Type B pancreatic cell (in vitro differentiated cells): ENCODE measurements at places on chromosomes 7 and 10. TPM values are rescaled to one million over a fixed set of nuclear protein-coding genes. Genes with fewer than 3 reads are reported as not detected.

GRCh38 chr10:22466763-22467334 lies 121.6 kb downstream of the SPAG6 start:
- no peak for DNase-seq

DNA sequence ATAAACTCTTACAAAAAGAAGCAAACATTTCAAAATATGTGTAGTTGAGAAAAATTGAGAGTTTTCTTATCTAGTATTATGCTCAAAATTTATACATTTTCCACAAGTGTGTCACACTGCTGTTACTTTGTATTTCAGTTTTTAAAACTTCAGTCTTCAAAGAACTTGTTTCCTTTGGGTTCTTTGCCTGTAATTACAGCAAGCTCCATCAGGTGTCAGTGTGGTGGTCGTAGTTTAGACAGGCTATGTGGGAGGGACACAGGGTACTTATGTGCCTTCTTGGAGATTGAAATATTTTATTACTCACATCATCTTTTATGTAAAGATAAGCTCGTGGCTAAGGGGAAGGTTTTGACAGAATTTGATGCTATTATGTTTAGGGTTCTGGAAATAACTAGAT lies 360.5 kb downstream of the FGFR2 start:
- no peak for DNase-seq

DNA sequence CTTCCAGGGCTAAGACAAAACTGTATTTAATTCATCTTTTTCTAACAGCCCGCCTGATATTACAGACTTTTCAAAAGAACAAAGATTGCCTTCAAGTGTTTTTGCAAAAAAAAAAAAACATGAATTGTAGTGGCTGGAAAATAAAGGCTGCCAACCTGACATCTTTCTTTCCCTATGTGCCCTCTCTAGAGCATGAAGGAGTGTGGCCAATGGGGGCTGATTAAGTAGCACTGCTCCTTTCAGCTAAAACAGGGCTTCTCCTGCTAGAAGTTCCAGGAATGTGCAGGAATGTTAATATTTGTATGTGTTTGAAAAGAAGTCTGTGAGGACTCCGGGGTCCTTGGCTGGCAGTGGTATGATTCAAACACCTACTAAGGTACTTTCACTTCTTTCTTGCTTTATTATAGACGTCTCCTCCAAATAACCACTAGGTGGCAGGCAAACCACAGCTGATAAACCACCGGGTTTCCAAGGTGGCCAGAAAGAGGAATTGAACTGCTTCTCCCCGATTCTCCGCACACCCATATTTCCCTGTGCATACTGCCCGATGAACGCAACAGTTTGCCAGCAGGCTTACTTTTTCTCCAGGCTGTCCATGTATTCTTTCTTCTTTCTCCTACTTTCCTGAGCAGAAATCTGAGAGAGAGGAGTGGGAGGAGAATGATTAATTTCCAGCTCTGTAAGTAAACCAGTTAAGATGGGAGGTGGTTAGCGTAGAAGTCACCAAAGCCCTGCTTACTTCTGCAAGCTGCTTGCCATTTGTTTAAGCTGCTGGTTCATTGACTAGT lies 56.8 kb upstream of the DGKI start:
- DNase-seq = no peak

DNA sequence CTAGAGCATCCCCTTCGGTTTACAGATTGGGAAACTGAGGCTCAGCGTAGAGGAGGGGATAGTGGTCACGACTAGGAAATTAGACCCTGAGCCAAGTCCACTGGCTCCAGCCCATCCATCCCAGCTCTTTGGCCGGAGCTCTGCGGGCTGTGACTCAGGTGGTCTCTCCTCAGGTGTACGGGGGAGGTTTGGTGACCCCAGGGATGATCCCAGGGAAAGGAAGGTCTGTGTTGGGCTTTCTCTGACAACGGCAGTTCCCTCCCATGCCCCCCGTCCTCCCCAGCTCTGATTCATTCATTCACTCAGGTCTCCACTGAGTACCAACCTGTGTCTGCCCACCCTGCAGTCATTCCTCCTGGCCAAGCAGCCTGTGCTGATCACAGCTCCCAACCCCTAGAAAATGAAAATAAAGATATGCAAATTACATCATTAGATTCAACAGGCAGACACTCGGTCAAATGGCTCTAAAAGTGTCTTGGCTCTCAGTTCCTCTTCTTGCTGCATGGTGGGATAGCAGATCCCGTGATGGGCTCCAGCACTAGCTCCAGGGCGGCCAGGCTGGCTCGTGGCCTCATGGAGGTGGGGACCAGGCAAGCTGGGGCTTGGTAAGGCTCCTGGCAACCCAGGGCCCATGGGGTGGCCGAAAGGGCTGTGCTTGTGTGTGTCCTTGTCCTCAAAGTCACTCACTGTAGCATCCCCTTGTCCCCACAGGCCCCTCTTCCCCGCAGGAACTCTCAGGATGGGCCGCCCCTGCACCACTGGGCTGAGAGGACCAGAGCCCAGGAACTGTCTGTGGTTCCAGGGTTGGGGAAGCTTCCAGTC lies 37.8 kb downstream of the CLRN3 start:
- no peak for DNase-seq

DNA sequence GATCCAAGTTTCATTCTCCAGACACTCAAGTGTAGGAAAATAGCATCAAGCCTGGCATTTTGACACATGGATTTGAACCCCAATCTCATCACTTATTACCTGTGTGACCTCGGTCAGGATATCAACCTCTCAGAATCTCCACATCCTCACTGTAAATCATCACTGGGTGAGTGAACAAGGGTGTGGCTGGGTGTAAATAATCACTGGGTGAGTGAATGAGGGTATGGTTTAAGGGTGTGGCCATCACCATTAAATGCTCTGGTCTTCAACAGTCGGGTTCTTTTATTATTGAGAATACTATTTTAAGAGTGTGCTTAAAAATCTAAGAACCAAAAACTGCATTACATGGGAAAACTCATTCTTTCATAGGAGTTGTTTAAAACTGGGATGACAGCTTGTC lies 200.1 kb downstream of the DOCK4 start:
- no peak for DNase-seq

- no peak for DNase-seq
Measured at GRCh38 chr7:20598459-20599309, 16.8 kb upstream of the ABCB5 start.

GRCh38 chr7:131166066-131166465 lies 161.6 kb upstream of the MKLN1 start:
- no peak for DNase-seq

The PTF1A gene
- total RNA-seq = 0.51 and 1.4 TPM in 2 replicates

The SPAM1 gene
- not detected in 2 replicates for total RNA-seq

The ELFN1 gene
- 5.7 and 5.8 TPM in 2 replicates for total RNA-seq

The CTNNA3 gene
- total RNA-seq = 2.6 and 2.9 TPM in 2 replicates

The VWA2 gene
- 2.9 and 6.0 TPM in 2 replicates for total RNA-seq
